ENCODE measurements at places on chromosomes 13 and 19.
A peak's percentile ranks its signal among the peaks of the same experiment; 100 is the strongest.

- DNase-seq: no peak
Observed at GRCh38 chr19:30307191-30307974, 64.8 kb upstream of the ZNF536 start.

GRCh38 chr13:48502601-48503319 lies 30.1 kb downstream of the RCBTB2 start:
- no peak for DNase-seq

- no peak for DNase-seq
Observed at GRCh38 chr19:33492951-33493350, 28.6 kb downstream of the PEPD start.

- no peak for DNase-seq
Observed at GRCh38 chr19:20245309-20245708, 78.3 kb downstream of the ZNF486 start.

GRCh38 chr19:4728871-4729270 lies 5.2 kb upstream of the DPP9 start:
- DNase-seq: no peak

GRCh38 chr19:54248016-54248601 lies 5.5 kb upstream of the LILRA6 start:
- no peak for DNase-seq

- no peak for DNase-seq
Observed at GRCh38 chr19:4365791-4366665, 22.7 kb downstream of the MPND start.

DNA sequence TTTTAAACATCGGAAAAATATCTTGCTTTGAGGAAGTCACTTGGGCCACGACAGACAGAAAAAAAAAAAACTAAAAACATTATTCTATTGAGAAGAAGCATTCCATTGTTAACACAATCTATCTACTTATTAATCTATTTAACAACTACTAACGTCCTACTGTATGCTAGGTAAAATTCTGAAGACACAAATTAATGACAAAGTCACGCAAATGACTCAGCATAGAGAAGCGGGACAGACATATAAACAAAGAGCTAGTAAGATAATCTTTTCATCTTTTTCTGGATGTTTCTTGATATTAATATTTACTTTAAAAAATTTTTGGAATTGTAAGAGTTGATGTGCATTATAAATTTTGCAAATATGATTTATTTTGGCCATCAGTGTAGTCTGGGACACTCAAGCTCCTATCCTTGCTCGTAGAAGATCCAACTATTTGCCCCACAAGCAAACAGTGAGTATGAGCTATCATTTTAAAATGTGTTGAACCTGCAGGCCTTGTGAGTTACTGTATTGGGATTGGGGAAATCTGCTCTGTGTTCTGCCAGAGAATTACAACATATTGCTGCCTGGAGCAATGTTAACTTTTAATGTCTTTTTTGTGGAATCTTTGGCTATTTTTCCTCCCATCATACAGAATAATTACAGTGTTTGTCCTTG lies 109.1 kb downstream of the PCDH9 start:
- no peak for DNase-seq

GRCh38 chr19:4061178-4061682 lies 5.5 kb downstream of the ZBTB7A start:
- no peak for DNase-seq

DNA sequence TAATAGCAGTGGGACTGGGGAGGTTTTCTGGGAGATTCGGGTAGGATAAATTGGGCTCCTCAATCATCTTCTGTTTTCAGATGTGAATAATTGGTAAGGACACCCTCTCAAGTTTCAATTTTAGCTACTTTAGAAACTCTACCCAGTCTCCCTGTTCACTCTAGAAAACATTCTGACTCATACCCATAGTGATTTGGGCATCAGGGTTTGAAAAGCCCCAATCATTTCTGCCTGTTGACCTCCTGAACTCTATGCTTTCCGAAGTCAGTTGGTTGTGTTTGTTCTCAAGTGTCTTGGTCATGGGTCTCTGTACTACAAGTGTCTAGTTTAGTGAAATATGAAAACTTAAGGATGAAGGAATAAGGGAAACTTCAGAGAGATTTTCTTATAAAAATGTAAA lies 911.3 kb upstream of the GPC6 start:
- DNase-seq: no peak

- no peak for DNase-seq
Observed at GRCh38 chr13:112182846-112183531, 116.0 kb downstream of the SOX1 start.

- DNase-seq: peak; percentile 25
Observed at GRCh38 chr13:22220151-22221135, 549.6 kb downstream of the FGF9 start.

- DNase-seq: no peak
Observed at GRCh38 chr19:30116984-30117555, 175.0 kb downstream of the URI1 start.

DNA sequence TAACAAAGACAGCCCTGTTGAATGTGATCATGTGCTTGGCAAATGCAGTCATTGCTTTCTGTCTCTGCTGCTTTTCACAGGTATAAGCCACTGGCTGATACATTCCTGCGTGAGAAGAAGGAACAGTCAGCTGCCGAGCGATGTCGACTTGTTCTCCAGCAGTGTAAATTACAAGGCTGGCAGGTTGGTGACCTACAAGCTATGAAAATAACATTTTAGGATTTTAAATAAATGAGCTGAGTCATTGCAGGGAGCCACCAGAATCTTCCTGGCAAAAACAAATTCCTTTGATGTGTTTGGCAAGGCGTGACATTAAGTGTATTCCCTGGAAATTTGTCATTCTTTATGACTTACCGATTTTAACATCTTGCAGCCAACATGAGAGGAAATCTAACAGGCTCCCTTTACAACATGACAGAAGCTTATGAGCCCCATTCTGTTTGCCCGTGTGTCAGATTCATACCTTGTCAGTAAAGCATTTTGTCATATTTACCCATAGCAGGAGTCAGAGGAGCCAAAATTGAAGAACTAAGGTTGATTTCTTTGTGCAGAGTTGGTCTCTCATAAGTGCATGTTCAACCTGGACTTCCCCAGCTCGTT lies 471.4 kb downstream of the MYO16 start:
- DNase-seq: no peak

DNA sequence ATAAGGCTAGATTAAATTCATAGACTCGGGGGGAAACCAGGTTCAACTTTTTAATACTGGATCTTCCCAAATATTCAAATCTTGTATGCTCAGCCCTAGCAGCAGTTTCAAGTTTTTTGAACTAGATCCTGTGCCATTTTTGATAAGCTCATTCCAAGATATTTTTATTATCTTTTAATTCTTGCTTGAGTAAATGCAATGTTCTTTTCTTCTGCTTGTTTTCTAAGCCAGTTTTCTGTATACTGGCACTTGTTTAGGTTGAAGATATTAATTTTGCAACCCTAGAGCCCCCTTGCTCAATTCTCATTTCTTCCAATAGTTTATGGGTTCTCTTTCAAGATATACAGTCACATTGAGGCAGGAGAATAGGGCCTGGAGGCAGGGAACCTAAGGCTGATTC lies 13.1 kb upstream of the PNMA8C start:
- DNase-seq: no peak

GRCh38 chr13:44692173-44692713 lies 116.1 kb upstream of the TSC22D1 start:
- no peak for DNase-seq

DNA sequence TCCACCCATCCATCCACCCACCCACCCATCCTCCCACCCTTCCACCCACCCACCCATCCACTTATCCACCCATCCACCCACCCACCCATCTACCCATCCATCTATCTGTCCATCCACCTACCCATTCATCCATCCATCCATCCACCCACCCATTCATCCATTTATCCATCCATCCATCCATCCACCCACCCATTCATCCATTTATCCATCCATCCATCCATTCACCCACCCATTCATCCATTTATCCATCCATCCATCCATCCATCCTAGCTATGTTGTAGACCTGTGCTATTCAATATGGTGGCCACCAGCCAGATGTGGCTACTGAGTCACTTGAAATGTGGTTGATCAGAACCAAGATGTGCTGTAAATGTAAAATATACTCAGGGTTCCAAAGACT lies 5.1 kb downstream of the CAMSAP3 start:
- no peak for DNase-seq

DNA sequence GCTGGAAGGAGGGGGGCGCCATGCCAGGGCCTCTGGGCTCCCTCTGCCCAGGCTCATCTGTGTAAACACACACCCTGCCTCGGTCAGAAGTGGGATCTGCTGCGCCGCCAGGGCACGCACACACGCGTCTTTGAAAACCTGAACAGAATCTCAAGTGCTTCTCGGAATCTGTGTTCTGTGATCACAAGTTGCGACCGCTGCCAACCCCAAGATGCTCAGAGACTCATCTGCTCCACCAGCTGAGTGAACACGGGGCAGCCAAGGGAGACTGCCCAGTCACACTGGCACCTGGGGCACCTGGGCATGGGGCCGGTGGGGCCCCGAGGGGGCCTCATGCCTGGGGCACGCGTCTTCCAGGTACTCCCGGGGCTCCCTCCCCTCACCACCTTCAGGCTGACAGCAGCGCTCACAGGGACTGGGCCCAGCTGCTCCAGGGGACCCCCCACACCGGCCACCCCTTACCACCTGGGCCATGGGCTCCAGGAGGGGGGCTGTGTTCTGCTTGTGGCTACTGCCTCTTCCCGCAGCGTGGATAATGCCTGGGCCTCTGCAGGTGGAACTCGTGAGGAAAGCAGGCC lies 59.0 kb downstream of the KLF2 start:
- DNase-seq: no peak

- peak; percentile 43 for DNase-seq
Observed at GRCh38 chr19:44747739-44748425, 626 bp upstream of the BCL3 start.

DNA sequence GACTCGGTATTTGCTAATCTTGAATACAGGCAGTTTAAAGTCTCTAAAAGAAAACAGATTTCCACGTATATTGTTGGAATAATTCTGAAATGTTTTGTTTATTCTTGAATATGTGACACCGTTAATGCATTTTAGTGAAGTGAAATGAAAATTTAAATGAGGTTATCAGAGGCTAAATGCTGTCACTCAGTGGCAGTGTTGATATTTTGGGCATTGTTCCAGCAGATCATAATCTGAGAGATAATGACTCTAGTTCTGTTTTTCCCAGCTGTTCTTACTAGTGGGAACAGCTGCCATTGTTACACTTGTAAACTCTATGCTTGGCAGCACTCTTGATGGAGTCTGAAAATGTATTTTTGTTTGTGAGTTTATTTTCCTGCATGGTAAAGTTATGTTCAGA lies 365.6 kb upstream of the SLC10A2 start:
- DNase-seq: peak; percentile 86

GRCh38 chr13:114067886-114068651 lies 64.4 kb downstream of the RASA3 start:
- DNase-seq: no peak

- DNase-seq: no peak
Observed at GRCh38 chr19:43409415-43409814, 5.3 kb upstream of the TEX101 start.

- no peak for DNase-seq
Observed at GRCh38 chr13:71399631-71400215, 467.3 kb downstream of the DACH1 start.

- DNase-seq: no peak
Observed at GRCh38 chr13:23411220-23411619, 22.3 kb downstream of the SACS start.

- no peak for DNase-seq
Observed at GRCh38 chr19:35363001-35363590, 4.8 kb downstream of the FFAR3 start.

GRCh38 chr13:107203146-107203847 lies 635.4 kb upstream of the ARGLU1 start:
- DNase-seq: peak; percentile 19

- peak; percentile 10 for DNase-seq
Observed at GRCh38 chr19:5448374-5448773, 6.8 kb upstream of the ZNRF4 start.

DNA sequence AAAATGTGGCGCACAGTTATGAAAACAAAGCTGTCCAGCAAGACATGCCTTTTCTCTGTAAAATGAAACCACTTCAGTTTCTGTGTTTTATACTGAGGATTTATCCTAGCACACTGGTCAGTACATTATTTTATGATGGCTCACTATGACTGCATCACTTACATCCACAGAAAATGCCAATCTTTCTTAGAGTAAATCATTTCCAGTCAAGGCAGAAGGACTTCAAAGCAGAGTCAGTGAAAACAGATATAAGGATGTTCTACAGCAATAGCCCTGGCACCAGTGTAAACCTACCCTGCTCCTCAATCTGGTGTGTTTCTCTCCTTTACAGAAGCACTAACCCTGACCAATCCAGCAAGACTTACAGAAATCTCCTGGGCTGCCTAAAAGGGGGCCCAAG lies 473.5 kb downstream of the GPC6 start:
- DNase-seq: no peak

- DNase-seq: no peak
Observed at GRCh38 chr13:32039056-32039455, 7.5 kb downstream of the FRY start.

GRCh38 chr13:67224148-67224846 lies 5.8 kb downstream of the PCDH9 start:
- peak; percentile 82 for DNase-seq

- DNase-seq: no peak
Observed at GRCh38 chr13:76860706-76861105, 25.5 kb downstream of the KCTD12 start.

GRCh38 chr19:22116760-22117159 lies 64.5 kb downstream of the ZNF257 start:
- no peak for DNase-seq

DNA sequence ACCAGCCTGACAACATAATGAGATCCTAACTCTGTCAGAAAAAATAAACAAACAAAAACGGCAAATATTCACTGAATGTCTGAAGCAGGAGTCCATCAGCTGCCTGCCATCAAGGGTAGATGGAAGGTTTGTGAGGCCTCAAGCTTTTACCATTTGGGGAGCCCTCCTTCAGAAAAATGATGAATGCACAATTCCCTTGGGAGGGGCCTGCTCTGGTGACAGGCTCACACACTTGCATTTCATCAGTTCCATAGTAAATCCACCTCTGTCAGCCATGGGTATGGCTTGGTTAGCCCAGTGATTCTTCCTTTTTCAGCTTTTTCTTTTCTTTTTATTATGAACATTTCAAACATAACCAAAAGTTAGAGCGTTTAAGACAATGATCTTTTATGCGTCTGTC lies 26.3 kb upstream of the KATNAL1 start:
- no peak for DNase-seq

GRCh38 chr13:33445476-33445875 lies 159.9 kb upstream of the STARD13 start:
- DNase-seq: peak; percentile 67

GRCh38 chr13:97223037-97223710 lies 1.0 kb downstream of the MBNL2 start:
- peak; percentile 21 for DNase-seq

DNA sequence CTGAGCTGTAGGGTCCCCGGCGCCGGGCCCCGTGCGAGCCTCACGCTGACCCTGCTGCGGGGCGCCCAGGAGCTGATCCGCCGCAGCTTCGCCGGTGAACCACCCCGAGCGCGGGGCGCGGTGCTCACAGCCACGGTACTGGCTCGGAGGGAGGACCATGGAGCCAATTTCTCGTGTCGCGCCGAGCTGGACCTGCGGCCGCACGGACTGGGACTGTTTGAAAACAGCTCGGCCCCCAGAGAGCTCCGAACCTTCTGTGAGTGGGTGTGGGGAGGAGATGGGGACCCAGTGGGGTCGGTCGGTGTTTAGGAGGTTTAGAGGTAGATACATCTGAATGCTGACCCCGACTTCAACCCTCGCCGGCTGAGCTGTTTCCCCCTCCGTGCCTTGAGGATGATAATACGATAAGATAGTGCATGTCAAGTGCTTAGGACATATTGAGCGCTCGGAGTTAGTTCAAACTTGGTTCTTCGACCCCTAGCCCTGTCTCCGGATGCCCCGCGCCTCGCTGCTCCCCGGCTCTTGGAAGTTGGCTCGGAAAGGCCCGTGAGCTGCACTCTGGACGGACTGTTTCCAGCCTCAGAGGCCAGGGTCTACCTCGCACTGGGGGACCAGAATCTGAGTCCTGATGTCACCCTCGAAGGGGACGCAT lies 1.9 kb downstream of the ICAM5 start:
- peak; percentile 54 for DNase-seq
